Skeletal muscle cell (primary cell): ENCODE measurements at places on chromosomes 6 and 20.
A peak's percentile ranks its signal among the peaks of the same experiment; 100 is the strongest.

DNA sequence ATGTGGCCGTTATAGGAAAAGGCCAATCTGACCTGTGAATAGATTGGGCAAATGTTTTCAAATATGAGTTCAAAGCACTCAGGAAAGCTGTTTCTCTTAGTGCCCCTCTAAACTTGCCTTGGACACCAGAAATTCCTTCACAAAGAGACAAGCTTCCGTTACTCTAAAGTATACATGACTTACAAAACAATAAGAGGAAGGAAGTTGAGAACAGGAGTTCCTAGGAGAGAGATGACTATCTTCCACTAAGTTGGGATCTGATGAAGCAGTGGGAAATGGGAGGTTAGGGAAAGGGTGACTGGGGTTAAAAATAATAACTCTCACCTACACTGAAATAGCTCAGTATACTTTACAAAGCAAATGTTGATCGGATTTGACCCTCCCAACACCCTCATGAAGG is 50.0 kb downstream of the ISM1 start:
- no peak for DNase-seq

GRCh38 chr20:13283869-13284829 is 63.1 kb downstream of the ISM1 start:
- DNase-seq, result no peak

DNA sequence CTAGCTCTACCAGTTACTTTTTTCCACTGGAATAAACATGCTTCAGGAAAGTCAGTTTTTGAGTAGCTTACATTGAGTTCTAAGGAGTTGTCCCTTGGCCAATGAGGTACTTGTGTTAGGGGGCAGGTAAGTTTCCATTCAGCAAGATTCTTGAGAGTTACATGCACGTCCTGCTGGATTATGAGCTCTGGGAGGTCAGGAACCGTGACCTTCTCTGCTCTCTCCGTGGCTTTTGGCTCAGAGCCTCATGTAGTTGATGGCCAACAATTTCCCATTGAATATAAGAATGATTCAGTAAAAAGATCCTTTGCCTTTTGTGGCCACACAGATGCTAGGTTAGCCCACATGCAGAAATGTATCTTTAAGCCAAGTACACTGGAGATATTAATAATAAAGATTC is 181.8 kb upstream of the RALGAPA2 start:
- DNase-seq, result no peak

DNA sequence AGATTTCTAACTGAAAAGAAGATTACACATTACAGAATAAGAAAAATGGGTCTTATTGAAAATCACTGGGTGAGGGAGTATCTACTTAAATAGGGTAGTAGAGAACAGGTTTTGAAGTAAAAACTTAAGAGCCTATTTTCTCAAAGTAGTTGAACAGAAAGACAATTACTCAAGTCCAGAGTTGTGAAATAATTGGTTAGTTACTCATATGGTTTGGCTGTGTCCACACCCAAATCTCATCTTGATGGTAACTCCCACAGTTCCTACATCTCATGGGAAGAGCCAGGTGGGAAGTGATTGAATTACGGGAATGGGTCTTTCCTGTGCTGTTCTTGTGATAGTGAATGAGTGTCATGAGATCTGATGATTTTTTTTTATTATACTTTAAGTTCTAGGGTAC is 1035.3 kb upstream of the GJE1 start:
- no peak for DNase-seq

GRCh38 chr6:19866173-19866984 is 29.2 kb downstream of the ID4 start:
- no peak for DNase-seq

- peak; percentile 63 for DNase-seq
These were observed 254.6 kb downstream of the EPHA7 start for GRCh38 chr6:93164781-93165180.

- no peak for DNase-seq
These were observed 44.1 kb upstream of the CTAGE9 start for GRCh38 chr6:131754715-131755567.

GRCh38 chr6:150632785-150633485 is 33.2 kb downstream of the PLEKHG1 start:
- DNase-seq, result no peak

GRCh38 chr20:63216849-63217471 is 1.0 kb upstream of the YTHDF1 start:
- DNase-seq, result no peak

GRCh38 chr6:167793421-167793820 is 33.3 kb upstream of the AFDN start:
- no peak for DNase-seq

- DNase-seq, result no peak
These were observed 19.1 kb downstream of the ZFP64 start for GRCh38 chr20:52172392-52173047.

DNA sequence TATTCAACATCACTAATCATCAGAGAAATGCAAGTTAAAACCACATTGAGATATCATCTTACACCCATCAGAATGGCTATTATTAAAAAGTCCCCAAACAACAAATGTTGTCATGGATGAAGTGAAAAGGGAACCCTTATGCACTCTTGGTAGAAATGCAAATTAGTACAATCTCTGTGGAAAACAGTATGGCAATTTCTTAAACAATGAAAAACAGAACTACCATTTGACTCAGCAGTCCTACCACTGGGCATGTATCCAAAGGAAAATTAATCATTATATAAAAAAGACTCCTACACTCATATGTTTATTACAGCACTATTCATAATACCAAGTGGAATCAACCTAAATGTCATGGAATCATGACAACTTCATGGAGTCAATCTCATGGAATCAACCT is 611.3 kb upstream of the GJE1 start:
- DNase-seq, result no peak

DNA sequence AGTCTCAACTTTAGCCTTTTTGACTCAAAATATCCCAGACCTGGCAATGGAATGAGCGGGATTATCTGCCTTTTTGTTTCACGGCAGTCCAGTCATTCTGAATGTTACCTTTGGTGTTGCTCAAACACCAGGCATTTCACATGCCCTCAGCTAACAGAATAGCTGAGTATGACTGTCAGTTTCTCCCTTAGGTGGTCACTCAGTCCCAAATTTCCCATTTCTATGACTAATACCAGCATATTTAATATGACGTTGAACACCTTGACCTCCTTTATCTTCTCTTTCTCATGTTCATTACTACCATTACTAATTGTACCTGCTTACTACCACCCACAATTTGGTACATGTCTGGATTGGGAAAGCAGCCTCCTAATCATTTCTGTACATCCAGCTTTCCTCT is 65.2 kb downstream of the EDN1 start:
- DNase-seq, result no peak

DNA sequence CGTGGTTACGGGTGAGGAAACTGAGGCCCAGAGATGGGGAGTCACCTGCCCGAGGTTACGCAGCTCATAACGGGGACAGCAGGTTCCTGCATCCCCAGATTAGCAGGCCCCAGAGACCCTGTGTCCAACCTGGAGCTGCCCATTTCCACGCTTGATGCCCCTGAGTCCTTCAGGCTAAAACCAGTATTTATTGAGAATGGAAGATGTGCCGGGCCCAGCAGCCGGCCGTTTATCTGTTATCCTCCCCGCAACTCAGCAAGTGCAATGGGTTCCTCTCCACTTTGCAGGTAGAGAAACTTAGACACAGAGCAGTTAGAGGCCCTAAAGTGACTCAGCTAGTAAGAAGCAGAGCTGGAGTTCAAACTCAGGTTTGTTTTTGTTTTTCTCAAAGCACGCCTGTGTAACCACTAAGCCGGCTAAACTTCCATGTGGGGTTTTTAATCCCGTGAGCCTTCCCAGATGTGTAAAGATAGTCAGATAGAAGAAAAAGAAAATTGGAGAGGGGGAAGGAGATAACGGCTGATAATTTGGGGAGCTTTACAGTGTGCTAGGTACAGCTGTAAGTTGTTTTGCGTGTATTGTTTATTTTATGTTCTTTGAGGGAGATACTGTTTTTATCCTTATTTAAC is 775 bp downstream of the PFDN4 start:
- no peak for DNase-seq

DNA sequence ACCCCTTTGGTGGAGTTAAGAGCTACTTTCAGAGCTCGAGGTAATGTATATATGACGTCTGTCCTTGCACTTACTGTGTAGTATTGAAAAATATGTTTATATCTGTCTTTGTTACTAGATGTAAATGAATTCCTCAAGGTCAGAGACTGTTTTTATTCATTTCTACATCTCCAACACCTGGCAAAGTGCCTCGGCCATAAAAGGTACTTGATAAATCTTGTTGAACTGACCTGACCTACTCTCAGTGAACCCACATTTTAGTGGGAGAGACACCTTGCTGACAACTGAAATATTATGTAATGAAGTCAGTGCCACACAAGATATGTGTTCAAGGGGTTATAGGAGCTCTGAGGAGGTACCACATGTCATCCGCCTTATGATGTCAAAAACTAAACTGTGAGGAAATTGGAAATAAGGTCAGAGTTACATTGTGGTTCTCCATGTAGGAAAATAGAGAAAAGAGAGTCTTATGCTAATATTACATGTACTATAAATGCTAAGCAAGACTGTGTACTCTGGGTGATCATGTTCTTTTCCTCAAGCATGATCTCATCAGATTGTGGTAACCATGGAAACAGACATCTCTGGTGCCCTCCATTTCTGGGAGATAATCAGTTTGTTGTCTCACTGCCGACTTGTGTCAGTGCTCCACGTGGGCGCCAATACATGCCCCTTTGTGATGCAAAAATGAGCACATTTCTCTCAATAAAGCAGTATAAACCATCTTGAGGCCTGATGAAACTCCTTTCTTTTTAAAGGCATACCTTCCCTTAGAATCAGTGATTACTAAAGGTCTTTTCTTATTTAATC is 5.7 kb upstream of the TMEM30A start:
- no peak for DNase-seq

GRCh38 chr6:44805238-44805846 is 417.8 kb downstream of the CDC5L start:
- peak; percentile 57 for DNase-seq

GRCh38 chr20:13788167-13788834 is 3.5 kb downstream of the NDUFAF5 start:
- DNase-seq, result no peak

GRCh38 chr6:142500250-142500786 is 198.5 kb downstream of the ADGRG6 start:
- peak; percentile 43 for DNase-seq

- DNase-seq, result peak; percentile 12
These were observed 526.0 kb downstream of the UTRN start for GRCh38 chr6:144811140-144811539.

- peak; percentile 59 for DNase-seq
These were observed 19.0 kb downstream of the PXDC1 start for GRCh38 chr6:3732345-3733141.

DNA sequence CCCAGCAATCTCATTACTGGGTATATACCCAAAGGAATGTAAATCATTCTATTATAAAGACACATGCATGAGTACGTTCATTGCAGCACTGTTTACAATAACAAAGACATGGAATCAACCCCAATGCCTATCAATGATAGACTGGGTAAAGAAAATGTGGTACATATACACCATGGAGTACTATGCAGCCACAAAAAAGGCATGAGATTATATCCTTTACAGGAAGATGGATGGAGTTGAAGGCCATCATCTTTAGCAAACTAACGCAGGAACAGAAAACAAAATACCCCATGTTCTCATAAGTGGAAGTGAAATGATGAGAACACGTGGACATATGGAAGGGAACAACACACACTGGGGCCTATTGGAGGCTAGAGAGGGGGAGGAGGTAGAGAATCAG is 115.7 kb downstream of the NUS1 start:
- no peak for DNase-seq

GRCh38 chr20:31496761-31497295 is 17.4 kb upstream of the HM13 start:
- no peak for DNase-seq

DNA sequence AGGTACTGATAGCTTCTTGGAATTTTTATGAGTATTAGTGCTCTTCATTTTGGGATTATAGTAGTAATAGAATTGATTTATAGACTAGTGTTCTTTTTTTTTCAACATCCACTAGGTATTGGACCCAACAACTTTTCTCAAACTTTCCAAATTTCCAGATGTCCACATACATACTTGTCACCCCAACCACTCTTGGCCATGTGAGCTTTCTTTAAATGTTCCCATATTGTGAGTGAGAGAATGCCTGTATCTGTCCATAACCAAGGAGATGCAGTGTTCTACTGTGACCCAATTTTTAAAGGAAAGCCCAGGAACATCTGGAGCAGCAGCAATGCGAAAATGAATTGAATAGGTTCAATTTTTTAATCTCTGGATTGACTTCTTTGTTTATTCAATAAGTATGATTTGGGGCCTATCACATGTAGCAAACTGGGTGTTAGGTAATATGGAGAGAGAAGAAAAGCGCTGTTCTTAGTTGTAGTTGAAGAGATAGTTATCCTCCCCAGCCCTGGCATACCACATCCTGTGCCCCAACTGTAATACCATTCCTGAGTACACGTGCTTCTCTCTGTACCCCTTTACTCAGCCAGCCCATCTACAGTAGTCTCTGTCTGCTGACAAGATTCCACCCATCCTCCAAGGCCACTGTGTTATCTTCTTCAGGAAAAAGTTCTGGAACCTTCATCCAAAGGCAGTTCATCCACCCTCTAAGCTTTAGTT is 116.8 kb upstream of the SUPT3H start:
- no peak for DNase-seq

DNA sequence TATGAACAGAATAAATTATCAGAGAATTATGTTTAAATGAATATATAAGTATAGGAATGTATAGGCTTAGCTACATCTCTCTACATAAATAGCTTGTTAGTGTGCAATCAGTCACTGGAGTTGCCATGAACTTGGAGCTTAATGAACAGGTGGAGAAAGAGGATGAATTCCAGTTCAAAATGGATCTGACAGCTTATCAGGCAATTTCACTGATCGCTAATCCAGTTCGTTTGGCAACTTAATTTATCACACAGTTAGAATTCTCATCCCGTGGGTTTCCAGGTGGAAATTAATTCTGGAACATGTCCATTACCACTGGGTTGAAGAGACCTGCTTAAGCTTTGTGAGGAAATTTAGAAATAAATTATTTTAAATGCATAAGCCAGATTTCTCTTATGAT is 118.1 kb downstream of the MACROD2 start:
- no peak for DNase-seq

DNA sequence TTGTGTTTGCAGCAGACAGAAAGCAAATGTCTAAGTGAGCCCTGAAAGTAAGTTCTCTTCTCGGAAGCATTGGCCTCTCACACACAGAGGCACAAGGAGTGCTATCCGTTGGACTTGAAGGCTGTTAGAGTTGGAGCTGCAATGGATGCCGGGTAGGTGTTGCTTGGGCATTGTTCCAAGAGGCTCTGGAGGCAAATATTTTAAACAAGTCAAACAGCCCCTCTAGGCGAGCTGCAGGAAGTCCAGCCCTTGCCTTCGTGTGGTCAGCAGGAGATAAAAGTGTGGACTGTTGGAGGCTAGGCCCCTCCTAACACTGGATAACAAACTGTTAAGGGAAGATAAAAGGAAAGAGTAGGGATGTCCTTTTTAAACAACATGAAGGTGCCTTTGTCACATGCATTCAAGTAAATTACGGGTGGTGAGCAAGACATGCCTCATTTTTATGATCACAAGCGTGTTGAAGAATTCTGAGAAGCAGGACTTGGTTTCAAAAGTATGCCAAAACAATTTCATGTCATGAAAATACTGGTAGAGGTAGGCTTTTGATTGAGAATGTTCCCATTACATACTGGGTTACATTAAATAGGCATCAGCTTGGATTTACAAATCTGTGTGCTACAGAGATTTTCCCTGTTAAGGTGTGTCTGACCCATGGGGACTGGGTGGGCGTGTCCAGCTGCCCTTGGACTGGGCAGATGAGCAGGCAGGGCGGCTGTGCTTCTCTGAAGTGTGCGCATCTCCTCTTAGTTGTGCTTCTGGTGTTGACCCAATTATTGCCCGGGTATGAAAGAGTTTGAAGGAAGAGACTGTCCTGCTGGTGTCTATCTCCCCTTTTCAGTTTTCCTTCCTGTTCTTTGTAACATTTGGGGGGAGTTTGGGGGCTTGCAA is 57.5 kb downstream of the RREB1 start:
- DNase-seq, result no peak
